ENCODE measurements at places on chromosomes 3 and 15. TPM values are rescaled to one million over a fixed set of nuclear protein-coding genes. Genes with fewer than 3 reads are reported as not detected.

Gene PFN2
- 64.1 TPM for total RNA-seq

Gene CNTN6
- total RNA-seq: not detected

Gene NCKIPSD
- 22.5 TPM for total RNA-seq

Gene SLC24A1
- 0.80 TPM for total RNA-seq

Gene LNP1
- 1.1 TPM for total RNA-seq

Gene GOLGA6L10
- 1.5 TPM for total RNA-seq

Gene ALG1L2
- not detected for total RNA-seq

Gene FOXL2
- not detected for total RNA-seq

Gene CFAP100
- not detected for total RNA-seq

Gene C15orf62
- total RNA-seq: not detected

Gene CCR9
- total RNA-seq: not detected

Measured in gastrocnemius medialis (tissue), 4 donors.